ENCODE measurements at places on chromosomes 2 and 18.
A peak's percentile ranks its signal among the peaks of the same experiment; 100 is the strongest.

GRCh38 chr18:72544092-72544886, at the start of gene CBLN2:
Gene CBLN2, minus strand, starts transcription at chr18:72544342. Its CDS starts 2,182 bp downstream, at chr18:72542160.
- peak; percentile 67 for DNase-seq

DNA sequence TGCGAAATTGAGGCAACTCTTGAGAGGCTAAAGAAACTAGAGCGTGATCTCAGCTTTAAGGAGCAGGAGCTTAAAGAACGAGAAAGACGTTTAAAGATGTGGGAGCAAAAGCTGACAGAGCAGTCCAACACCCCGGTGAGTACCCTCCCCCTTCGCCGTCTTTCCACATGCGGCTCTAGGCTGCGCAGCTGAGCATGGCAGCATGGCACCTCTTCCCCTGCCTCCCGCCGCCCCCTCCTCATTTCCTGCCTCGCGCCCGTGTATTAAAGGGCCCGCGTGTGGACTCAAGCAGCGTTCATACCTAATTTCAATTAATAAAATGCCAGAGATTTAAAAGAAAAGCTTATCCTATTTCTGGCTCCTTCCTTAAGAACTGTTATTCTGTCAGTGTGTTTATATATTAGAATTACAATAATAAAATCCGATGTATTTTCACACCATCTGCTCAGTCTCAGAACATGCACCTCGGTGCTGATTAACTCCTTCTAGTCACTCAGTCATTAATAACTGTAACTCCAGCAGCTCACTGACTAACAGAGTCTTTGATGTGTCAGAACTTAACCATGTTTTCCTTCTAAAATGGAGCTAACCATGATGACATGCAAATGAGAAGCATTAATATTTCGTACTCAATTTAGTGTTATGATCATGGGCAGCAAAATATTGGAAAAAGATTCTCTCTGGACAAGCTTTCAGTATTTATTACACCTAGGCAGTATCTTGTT, 137.4 kb upstream of the CDCA7 start:
- DNase-seq, result no peak

- DNase-seq, result no peak
Measured at GRCh38 chr2:98747888-98748287, 17.0 kb upstream of the MGAT4A start.

DNA sequence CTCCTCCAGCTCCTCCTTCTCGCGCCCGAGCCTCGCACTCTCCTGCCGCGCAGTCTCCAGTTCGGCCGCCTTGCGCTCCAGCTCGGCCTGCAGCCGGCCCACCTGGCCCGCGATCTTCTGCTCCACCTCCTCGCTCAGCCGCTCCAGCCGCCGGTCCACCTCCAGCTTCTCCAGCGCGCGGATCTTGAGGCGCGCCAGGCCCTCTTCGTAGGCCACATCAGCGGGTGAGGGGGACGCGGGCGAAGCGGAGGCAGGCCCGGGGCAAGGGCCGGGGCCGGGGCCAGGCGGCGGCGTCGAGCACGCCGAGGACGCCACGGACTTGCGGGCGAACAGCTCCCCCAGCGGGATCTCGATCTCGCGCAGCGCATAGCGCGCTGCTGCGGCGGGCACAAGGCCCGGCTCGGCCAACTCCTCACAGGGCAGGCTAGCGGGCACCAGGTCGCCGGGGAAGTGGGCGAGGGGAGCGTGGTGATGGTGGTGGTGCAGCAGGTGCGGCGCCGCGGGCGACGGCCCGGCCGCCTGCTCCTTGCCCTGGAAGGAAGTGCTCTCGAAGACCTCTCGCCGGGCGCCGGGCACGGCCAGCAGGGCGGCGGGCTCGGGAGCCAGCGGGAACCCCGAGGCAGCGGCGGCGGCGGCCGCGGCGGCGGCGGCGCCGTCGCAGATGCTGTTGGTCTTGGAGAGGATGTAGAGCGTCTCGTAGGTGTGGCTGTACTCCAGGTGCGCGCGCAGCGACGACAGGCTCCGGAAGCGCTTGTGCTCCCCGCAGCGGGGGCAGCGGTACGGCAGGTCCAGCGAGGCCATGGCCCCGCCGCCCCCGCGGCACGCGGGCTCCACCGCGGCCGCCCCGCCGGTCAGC, 15.2 kb downstream of the FBXO41 start:
- peak; percentile 82 for DNase-seq

DNA sequence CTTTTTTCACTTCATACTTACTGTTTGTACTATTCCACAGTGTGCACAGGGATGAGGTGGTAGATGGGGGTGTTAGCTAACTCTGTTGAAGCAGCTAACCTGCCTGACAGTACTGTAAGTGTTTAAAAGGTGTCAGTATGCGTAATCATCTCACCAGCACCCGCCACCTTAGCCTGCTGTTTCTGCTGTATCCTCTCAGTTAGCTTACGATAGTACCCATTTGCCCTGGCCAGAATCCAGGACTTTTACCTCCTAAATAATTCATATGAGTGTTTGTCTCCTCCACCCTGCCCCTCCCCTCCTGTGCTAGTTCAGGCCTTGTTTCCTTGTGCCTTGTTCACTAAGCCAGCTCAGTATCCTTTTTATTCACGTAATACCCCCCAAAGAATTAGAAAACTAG, 34.2 kb downstream of the TRAPPC12 start:
- DNase-seq, result no peak

DNA sequence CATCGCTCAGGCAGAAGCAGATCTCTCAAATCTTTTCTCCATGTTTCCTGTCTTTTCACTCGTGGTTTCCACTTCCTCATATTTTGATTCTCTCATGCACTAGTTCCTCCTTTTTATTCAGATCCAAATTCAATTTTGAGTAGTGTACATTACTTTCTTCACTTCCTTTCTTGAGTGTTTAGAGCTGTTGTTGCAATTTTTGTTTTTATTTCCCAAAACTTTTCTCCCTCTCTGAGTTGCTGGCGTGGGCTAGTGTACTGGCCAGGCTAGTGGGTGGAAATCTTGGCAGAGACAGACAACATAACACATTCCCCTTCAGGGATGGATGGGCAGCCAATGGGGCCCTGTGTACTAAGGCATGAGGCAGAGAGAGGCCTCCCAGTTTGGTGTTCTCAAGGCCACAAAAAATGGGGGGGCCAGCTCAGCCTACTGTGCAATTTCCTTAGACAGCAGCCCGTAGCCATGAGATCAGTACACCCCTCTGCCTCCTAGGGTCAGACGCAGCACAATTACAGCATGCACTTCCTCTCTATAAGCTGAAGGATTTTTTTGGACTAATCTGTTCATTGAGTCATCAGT, 145.1 kb upstream of the PID1 start:
- DNase-seq, result no peak

DNA sequence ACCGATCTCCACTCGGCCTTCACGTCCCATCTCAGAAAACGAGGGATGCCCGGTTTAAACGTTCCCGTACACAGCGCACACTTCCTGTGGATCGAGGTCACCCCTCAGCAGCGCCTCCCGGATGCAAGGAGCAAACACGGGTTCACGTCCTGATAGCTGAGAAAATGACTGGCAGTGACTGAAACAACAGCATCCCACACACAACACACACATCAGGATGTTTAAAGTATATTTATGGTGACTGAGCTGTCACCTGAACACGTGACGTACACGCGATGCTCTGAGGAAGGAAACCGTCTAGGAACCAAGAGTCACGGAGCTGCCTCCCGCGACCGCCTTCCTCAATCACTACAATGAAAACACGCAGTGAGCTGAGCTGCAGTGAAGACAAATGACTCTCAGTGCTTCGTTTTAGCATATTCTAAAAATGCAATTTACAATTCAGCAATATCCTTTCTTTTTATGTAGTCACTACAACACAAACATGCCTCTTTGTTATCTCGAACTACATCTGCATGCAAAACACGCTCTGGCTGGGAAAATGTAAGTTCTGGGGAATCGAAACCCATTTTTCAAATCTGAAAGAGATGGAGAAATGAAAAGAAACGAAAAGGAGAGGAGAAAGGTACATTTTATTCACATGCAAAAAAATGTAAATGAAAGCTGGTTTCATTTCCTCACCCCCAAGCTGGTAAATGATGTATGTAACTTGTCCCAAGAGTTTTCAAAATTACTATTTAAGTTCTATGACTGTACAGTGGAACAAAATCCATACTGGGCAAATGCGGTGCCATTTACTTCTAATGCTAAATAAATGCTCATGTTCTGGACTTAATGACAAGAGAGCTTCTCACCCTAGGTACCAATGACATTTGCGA, 19.8 kb downstream of the HDAC4 start:
- peak; percentile 62 for DNase-seq

Measured in activated CD4-positive, alpha-beta T cell treated with anti-CD3 and anti-CD28 coated beads, Interleukin-2, Interleukin-6, amounts not matched to agents 100 ng/mL and 50 ng/mL, durations not matched to agents 16 hours and 8 hours (primary cell).